ENCODE measurements at places on chromosomes 4 and X.

- no peak for DNase-seq
Observed at GRCh38 chrX:121323337-121323736, 275.9 kb downstream of the GLUD2 start.

DNA sequence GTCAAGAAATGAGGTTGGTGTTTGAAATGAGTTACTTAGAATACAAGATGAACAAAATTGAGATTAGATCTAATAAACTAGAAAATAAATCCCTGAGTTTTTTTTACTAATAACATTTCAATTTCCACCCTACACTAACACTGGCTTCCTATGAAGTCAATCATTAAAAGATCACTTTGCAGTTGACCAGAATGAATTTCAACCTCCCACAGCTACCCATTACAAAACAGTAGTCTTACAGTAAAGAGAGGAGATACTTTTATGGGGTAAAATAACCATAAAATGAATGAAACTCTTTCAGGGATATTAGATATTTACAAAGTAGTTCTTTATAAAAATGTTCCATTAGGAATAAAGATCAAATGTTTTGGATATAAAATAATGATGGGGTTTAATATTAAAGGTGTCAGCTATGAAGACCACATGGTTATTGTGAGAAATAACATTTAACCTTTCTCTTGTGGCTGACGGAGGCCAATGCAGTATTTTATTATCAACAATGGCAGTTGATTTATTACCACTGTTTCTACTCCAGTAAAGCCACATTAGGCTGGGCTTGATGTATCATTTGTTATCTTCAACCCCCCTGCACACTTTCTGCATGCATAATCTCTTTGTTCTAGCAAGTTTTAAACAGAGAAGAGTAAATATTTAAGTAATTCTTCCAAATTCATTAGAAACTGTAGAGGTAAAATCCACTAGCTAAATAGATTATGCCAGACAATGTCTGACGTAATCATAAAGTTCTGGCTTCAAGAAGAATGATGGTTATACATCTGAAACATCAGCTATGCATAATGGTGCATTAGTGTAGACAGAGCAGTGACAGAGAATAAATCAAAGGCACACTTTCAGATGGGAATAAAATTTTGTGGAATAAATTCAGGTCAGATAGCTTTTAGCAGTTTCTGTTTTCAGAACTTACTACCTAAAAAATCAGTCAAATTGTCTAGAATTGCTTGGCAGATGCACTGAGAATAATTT lies 516.6 kb downstream of the PCDH18 start:
- DNase-seq, result no peak

DNA sequence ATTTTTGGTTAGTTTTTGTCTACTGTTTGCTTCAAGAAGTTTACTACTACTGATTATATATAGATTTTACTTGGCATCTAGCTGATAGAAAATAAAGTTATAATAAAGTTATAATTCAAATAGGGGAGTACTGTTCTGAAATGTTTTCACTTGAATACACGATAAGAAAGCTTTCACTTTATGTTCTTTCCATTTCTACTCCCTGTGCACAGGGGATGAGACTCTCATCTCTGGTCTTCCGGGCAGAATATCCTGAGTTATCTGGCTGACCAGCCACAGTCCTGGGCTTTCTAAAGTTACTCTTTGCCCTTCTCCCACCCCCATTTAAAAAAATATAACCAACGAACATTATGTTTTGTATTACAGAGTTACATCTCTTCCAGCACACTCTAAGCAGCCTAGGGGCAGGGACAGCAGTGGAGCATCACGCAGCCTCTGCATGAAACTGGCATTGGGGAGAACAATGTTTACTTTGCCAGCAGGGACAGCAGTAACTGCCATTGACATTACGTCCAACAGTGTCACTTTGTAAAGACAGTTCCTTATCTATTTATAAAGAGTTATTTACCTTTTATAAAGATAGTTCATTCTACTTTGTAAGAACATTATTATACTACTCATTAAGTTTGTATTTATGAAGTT lies 64.3 kb downstream of the METTL14 start:
- DNase-seq, result no peak

DNA sequence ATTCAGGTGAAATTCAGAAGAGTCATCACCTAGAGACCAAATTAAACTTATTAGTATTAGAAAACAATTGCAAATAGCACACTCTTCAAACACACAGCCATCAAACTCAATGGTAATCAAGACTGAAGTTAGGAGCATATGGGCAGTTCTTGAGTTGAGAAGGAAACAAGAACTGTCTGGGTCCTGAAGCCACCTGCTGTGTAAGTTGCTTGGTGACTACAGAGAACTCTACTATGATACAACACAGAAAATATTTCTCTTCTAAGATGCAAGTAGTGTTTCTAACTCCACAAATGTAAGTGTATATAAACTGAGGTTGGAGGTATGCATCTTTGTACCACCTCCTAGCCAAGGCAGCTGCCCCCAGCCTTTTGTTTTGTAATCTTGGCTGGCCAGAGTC lies 325 bp upstream of the PF4V1 start:
- no peak for DNase-seq

GRCh38 chr4:95300304-95300703 lies 248.5 kb downstream of the UNC5C start:
- no peak for DNase-seq

GRCh38 chrX:153777261-153778090 lies 3.4 kb upstream of the SRPK3 start:
- DNase-seq, result no peak
